Aorta (tissue), 5 donors: ENCODE measurements at places on chromosomes 6 and 20. TPM values are rescaled to one million over a fixed set of nuclear protein-coding genes. Genes with fewer than 3 reads are reported as not detected.

The PCSK2 gene
- total RNA-seq: 2.2 TPM

The EEF1A2 gene
- 1.5 TPM for total RNA-seq

GRCh38 chr6:168225471-168225911 lies 94.1 kb downstream of the DACT2 start:
- no peak overlapping the region for H3K4me3 ChIP-seq
- no peak overlapping the region for H3K27ac ChIP-seq
- DNase-seq: no peak
- H3K4me1 ChIP-seq: no peaks in the 10 kb centered on the region
- H3K36me3 ChIP-seq: no peaks in the 10 kb centered on the region
- no peaks in the 10 kb centered on the region for H3K27me3 ChIP-seq

- no peak overlapping the region for H3K4me3 ChIP-seq
- no peaks in the 10 kb centered on the region for H3K4me1 ChIP-seq
- DNase-seq: no peak
These were observed 48.4 kb downstream of the CEP43 start for GRCh38 chr6:167047554-167047953.

GRCh38 chr6:9140172-9140571 lies 704.8 kb upstream of the SLC35B3 start:
- DNase-seq: no peak
- no peak overlapping the region for H3K4me3 ChIP-seq
- H3K4me1 ChIP-seq: peaks cover 5% of the 10 kb centered on the region
- H3K27ac ChIP-seq: no peak overlapping the region
- H3K27me3 ChIP-seq: no peaks in the 10 kb centered on the region

- H3K27me3 ChIP-seq: no peaks in the 10 kb centered on the region
- H3K36me3 ChIP-seq: no peaks in the 10 kb centered on the region
- no peak for DNase-seq
- H3K4me3 ChIP-seq: no peak overlapping the region
- H3K27ac ChIP-seq: no peak overlapping the region
These were observed 447.3 kb downstream of the MAFB start for GRCh38 chr20:40241596-40242343.

DNA sequence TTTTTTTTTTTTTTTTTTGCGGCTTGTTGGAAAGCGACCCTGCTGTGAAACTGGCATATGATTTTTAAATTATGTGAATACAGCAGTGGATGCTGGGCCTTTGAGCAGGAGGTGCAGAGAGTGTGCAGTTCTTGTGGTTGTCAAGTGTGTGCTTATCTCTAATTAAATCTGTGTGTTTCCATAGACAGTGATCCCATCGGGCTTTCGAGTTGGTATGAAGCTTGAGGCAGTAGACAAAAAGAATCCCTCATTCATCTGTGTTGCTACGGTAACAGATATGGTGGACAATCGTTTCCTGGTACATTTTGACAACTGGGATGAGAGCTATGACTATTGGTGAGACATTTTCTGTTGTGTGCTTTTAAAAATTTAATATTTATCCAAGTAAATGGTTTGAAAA lies 52.4 kb downstream of the L3MBTL3 start:
- H3K36me3 ChIP-seq: no peaks in the 10 kb centered on the region
- H3K27ac ChIP-seq: no peak overlapping the region
- no peaks in the 10 kb centered on the region for H3K4me1 ChIP-seq

DNA sequence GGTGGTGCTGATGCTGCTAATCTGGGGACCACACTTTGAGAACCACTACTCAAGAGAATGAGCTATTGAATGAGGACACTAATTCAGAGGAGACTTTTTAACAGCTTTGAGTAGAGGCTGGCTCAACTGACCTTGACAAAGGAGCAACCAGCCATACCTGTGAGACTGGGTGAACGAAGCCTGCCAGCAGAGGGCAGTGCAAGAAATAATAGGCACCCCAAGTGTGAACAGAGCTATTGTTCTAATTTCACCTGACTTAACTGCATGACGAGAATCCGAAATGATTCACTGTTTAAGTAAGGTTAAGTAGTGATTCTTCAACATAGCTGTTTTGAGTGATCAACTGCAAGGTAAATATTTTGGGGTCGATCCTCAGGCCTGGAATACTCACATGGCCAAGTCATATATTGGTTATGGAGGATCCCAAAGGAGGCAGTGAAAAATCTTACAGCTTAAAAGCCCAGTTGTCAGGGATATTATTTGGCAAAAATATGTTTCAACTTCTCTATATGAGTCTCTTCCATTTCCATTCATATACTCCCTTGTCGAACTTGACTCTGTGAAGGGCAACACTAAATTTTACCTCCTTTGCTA lies 550.5 kb upstream of the MARCKS start:
- H3K4me1 ChIP-seq: no peaks in the 10 kb centered on the region
- H3K27me3 ChIP-seq: no peaks in the 10 kb centered on the region
- no peaks in the 10 kb centered on the region for H3K36me3 ChIP-seq
- DNase-seq: peak; percentile 78
- H3K4me3 ChIP-seq: no peak overlapping the region

DNA sequence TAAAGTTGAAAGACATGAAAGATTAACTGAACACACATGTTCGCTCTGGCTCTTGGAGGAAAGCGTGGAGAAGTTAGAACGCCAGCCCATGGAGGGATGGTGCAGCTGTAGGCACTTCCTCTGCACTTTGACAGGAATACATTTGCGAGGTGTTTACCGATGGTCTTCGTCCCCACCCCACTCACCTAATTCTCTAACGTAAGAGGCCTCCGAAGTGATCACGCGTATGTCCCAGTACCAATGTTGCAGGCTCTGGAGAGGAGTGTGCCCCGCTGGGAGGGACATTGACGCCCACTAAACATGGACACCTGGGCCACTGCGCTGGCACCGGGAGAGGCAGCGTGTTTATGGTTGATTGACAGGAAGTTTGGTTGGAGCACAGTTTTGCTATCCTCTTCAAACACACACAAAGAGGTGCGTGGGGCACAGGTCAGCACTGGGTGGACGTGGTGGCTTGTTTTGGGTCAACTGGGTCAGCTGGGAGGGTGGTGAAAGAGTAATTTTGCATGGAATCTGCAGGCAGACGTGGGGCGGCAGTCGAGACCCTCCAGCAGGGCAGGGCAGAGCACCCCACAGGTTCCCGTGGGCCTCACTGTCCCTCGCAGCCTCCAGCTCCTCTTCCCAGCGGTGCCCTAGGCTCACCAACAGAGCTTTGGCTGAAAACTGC lies 110.1 kb downstream of the DLL1 start:
- no peak overlapping the region for H3K27ac ChIP-seq
- H3K4me3 ChIP-seq: no peak overlapping the region
- DNase-seq: no peak
- H3K36me3 ChIP-seq: no peaks in the 10 kb centered on the region
- no peaks in the 10 kb centered on the region for H3K27me3 ChIP-seq

DNA sequence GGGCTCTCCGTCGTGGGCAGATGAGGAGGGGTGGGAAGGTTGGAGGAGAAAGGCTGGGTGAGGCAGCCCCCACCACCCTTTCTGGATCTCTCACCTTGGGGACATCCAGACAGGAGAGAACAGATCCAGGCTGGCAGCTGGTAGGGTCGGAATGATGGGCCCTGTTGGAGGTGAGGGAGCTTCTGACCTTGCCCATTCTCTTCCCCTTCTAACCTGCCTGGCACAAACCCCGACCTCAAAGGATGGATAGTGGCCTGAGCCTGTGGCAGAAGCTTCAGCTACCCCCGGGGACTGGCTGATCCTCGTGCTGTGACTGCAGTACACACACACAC lies 6.0 kb upstream of the NPBWR2 start:
- H3K27me3 ChIP-seq: no peaks in the 10 kb centered on the region
- H3K4me1 ChIP-seq: no peaks in the 10 kb centered on the region
- DNase-seq: no peak
- no peak overlapping the region for H3K4me3 ChIP-seq
- no peak overlapping the region for H3K27ac ChIP-seq

DNA sequence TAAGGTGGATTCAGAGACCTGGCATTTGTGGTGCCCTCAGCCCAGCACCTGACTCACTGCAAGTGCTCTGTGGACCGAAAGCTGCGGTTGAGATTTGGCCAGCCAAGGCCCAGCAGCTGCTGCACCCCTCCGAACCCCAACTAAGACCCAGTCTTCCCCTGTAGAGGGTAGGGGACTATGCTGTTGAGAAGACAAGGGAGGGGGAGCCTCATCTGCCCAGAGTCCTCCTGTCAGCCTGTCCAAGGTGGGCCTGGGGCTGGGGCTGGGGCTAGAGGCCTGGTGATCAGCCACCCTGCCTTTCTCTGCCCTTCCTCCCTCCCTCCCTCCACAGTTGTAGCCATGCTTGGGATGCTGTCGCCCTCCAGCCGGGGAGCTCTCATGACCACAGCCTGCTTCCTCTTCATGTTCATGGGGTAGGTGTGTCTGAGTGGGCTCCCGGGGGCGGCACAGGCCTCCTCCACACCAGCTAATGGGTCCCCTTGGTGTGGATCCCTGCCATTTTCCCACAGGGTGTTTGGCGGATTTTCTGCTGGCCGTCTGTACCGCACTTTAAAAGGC lies 40.9 kb downstream of the TM9SF4 start:
- H3K27me3 ChIP-seq: no peaks in the 10 kb centered on the region
- DNase-seq: no peak
- no peak overlapping the region for H3K4me3 ChIP-seq
- peaks cover 14% of the 10 kb centered on the region for H3K36me3 ChIP-seq
- H3K4me1 ChIP-seq: no peaks in the 10 kb centered on the region
- H3K27ac ChIP-seq: no peak overlapping the region

DNA sequence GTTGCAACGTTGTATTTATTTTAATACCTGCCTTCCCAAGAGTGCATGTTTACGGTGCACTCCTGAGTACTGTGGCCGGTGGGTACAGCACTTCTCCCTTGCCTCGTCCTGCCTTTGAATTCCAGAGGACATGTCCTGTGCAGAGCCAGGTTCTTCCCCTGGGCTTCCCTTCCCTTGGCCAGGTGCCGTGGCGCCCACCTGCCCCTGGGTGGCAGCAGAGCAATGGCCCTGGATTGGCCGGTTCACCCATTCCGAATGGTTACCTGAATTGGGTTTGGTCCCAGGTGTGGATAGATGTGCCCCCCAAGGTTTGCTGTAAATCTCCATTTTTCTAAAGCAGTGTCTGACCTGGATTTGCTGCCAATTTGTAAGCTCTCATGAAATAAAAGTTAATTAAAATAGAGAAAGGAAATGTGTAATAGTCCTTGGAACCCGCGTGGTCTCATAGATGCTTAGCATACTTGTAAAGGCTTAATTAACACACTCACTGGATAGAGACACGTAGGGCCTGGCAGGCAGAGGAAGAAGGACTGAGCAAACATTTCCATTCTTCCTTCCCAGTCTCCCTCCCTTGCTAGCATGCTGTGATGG lies 40.6 kb downstream of the DTD1 start:
- H3K27me3 ChIP-seq: no peaks in the 10 kb centered on the region
- H3K4me1 ChIP-seq: no peaks in the 10 kb centered on the region
- DNase-seq: no peak
- H3K4me3 ChIP-seq: no peak overlapping the region

DNA sequence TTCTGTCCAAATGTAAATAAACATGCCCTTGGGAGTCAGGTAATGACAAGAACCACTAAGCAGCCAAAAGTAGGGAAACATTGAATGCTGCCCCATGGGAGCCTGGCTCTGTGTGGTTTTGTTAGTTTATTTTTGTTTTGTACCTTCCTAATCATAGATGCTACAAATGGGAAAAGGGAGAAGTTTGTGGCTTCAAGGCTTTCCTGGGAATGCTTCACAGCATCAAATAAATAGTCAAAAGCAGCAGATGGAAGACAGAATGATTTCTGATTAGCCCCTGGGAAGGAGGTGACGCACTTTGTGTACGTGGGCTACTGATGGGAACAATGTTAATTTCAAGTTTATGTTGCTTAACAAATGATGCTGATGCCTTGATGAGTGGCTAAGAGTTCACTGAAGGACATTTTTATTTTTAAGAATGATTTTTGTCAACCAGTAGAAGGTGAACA lies 532.7 kb downstream of the BCKDHB start:
- H3K36me3 ChIP-seq: no peaks in the 10 kb centered on the region
- no peak overlapping the region for H3K4me3 ChIP-seq
- DNase-seq: no peak
- no peaks in the 10 kb centered on the region for H3K27me3 ChIP-seq
- H3K4me1 ChIP-seq: no peaks in the 10 kb centered on the region
- no peak overlapping the region for H3K27ac ChIP-seq

- no peak overlapping the region for H3K4me3 ChIP-seq
- no peaks in the 10 kb centered on the region for H3K27me3 ChIP-seq
- no peaks in the 10 kb centered on the region for H3K4me1 ChIP-seq
These were observed 96.4 kb downstream of the IRF4 start for GRCh38 chr6:487956-488355.

DNA sequence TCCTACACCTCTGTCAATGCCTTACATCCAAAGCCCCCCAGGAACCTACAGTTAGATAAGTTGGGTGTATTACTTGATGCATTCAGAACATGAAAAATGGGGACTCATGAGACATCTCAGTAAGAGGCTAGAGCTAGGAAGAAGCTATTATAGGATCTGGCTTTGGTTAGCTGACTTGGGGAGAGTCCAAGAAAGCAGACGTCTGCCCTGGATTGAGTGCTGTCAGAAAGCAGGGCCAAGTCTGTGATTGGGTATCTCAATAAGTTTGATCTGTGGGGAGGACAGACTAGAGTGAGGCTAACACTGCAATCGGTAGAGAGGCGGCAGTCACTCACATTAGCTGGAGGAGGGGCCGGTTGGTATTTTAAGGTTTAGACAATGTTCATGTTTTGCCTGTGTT lies 79.4 kb upstream of the LRFN2 start:
- H3K4me1 ChIP-seq: no peaks in the 10 kb centered on the region
- DNase-seq: no peak
- H3K4me3 ChIP-seq: no peak overlapping the region
- no peaks in the 10 kb centered on the region for H3K27me3 ChIP-seq
- H3K36me3 ChIP-seq: no peaks in the 10 kb centered on the region
- H3K27ac ChIP-seq: no peak overlapping the region

- DNase-seq: no peak
- H3K27me3 ChIP-seq: no peaks in the 10 kb centered on the region
- H3K4me3 ChIP-seq: no peak overlapping the region
- no peaks in the 10 kb centered on the region for H3K36me3 ChIP-seq
- H3K4me1 ChIP-seq: peaks cover 2% of the 10 kb centered on the region
These were observed 64.7 kb downstream of the ARHGAP18 start for GRCh38 chr6:129645106-129645829.

DNA sequence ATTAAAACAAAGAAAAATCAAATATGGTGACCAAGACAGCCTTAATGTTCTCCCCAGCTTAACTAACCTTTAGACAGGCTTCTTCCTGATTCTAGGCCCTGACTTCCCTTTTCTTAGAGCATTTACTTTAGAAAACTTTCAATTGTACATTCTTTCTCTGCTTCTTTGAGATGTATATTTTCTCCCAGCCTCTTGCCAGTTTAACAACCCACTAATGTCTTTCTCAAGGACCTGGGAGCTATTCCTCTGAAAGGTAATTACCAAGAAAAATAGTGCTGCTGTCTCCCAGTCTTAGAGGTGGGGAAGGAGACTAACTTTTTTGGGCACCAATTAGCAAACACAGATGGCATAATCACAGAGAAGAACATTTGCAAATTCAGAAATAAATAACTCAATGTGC lies 62.8 kb upstream of the KCNQ5 start:
- no peak overlapping the region for H3K27ac ChIP-seq
- no peaks in the 10 kb centered on the region for H3K27me3 ChIP-seq
- no peak overlapping the region for H3K4me3 ChIP-seq
- H3K4me1 ChIP-seq: no peaks in the 10 kb centered on the region
- DNase-seq: no peak

GRCh38 chr20:63295846-63296245 lies 2.9 kb downstream of the COL20A1 start:
- H3K4me3 ChIP-seq: no peak overlapping the region
- no peak for DNase-seq
- no peak overlapping the region for H3K27ac ChIP-seq
- H3K4me1 ChIP-seq: no peaks in the 10 kb centered on the region

GRCh38 chr20:41079066-41079465 lies 50.4 kb downstream of the TOP1 start:
- peaks cover 1% of the 10 kb centered on the region for H3K4me1 ChIP-seq
- H3K36me3 ChIP-seq: no peaks in the 10 kb centered on the region
- no peaks in the 10 kb centered on the region for H3K27me3 ChIP-seq
- H3K4me3 ChIP-seq: no peak overlapping the region
- no peak overlapping the region for H3K27ac ChIP-seq
